ENCODE measurements at places on chromosomes 11 and 22.

DNA sequence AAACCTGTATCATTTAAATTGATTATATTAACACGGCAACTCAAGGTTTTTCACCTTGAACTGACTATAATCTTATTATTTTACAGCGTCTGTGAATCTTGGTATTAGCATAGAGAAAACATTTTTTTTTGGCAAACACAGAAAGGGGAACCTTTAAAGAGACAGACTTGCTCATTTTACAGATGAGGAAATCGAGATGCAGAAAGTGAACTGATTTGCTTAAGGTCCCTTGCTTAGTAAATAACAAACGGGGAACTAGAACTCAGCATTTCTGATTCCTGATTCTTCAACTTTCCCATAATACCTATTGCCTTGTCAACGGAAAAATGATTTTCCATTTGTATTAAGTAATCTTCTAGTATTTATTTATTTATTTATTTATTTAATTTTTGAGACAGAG, 33.2 kb upstream of the CECR2 start:
- DNase-seq: no peak

- DNase-seq: no peak
Measured at GRCh38 chr11:112581747-112582146, 321.1 kb upstream of the PLET1 start.

DNA sequence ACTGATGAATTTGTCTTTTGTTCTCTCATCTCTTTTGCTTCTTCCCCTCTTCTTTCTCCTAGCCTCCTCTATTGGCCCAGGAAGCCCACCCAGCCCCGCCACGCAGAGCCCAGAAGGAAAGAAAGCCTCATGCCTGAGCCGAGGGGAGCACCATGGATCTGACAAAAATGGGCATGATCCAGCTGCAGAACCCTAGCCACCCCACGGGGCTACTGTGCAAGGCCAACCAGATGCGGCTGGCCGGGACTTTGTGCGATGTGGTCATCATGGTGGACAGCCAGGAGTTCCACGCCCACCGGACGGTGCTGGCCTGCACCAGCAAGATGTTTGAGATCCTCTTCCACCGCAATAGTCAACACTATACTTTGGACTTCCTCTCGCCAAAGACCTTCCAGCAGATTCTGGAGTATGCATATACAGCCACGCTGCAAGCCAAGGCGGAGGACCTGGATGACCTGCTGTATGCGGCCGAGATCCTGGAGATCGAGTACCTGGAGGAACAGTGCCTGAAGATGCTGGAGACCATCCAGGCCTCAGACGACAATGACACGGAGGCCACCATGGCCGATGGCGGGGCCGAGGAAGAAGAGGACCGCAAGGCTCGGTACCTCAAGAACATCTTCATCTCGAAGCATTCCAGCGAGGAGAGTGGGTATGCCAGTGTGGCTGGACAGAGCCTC, 3.8 kb downstream of the ZBTB16 start:
- DNase-seq: no peak

GRCh38 chr11:94926698-94927237, 46.6 kb downstream of the CWC15 start:
- peak; percentile 41 for DNase-seq

DNA sequence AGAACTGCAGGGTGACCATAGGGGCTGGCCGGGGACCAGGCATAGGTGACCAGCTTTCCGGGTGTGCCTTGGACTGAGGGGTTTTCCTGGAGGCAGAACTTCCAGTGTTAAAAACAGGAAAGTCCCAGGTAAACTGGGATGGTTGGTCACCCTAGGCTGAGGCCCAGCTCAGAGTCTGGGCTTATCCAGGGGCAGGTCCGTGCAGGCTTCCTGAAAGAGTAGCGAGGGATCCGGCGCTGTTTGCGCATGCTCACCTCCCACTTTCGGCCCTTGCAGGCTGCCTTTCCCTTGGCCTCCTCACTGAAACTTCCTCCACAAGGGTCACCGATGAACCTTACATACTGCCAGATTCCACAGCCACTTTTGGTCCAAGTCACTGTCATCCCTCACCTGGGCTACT, 119.8 kb upstream of the PLET1 start:
- DNase-seq: no peak

DNA sequence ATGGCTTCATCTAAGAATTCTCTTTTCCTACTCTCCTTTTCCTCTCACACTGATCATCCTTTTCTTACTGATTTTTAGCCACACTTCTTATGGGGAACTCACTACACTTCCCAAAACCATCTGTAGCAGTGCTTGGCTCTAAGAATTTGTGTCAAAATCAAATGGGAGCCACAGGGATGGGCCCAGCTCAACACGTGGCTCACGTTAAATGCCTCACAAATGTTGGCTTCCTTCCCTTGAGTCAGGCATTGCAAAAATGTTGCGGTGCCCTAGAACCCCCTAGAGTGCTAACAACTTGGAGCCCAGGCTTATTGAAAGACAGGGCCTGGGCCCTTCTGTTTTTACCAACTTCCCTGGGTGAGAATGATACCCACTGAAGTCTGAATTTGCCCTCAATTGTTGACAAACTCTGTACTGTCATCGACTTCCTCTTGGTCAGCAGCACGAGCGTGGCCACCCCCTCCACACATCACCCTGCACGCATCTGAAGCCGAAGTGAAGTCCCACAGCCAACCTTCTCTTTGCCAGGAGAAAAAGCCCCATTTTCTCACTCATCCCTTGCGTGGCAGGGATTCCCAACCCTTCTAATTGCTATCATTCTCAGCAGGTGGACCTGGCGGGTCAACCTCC, 69.7 kb downstream of the ELFN2 start:
- no peak for DNase-seq

DNA sequence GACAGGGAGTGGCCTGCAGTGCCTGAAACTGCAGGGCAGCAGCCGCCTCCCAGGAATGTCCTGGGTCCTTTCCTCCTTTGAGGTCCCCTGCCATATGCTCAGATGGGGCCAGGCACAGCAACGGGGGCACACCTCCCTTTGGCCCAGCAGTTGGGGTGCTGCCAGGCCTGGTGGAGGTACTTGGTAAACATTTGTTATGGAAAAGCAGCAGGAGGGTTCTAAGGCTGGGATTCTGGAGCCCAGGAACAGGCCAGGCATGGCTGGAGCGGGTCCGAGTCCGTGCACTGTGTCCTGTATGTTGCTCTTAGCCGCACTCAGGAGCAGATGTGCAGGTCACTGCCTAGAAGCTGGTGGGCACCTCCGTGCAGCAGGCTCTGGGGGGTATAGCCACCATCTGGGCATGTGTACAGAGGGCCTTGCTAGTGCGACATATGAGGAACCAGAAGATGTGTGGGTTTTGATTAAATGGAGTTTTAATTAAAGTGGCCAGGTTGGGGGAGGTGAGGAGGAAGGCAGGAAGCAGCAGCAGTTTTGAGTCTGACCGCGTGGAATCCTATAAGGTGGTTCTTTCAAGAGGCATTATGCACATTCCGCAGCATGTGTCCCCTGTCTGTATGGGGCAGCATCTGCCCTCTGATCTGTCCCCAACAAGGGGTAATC, 1.5 kb downstream of the ADORA2A start:
- DNase-seq: no peak

GRCh38 chr11:12744826-12745502, 70.7 kb downstream of the TEAD1 start:
- no peak for DNase-seq

- DNase-seq: no peak
Measured at GRCh38 chr11:61667684-61668305, 12.4 kb upstream of the DAGLA start.

DNA sequence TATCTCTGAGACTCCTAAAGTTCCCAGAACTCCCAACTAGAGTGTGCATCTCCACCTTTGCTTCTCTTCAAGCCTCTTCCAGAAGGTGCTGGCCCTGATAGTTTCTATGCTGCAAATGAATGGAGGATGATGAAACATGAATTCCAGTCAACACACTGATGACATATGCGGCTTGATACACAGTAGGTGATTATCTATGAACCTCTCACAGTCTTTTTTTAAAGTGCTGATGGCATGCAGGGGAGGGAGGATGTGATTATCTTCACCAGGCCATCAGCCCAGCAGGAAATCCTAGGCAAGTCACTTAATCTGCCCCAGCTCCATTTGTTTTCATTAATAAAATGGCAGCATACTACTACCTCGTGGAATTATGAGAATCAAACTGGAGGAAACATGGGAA, 548.5 kb downstream of the SOX6 start:
- DNase-seq: no peak

DNA sequence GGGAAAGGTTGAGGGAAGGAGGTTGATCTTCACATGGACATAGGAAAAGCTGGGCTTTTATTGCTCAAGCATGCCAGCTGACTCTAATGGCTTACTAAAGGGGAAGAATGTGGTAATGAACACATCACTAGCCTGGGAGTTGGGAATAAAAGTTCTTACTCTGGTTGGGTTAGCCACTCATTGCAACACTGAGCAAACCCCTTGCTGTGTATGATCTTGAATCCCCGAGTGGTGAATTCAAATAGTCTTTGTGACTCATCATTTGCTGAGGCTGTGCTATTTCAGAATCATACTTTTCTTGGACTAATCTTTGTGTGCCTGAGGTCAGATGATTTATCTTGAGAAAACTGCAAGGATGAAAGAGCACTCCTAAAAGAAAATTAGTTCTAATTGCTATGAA, 304.1 kb upstream of the ANO5 start:
- DNase-seq: no peak

DNA sequence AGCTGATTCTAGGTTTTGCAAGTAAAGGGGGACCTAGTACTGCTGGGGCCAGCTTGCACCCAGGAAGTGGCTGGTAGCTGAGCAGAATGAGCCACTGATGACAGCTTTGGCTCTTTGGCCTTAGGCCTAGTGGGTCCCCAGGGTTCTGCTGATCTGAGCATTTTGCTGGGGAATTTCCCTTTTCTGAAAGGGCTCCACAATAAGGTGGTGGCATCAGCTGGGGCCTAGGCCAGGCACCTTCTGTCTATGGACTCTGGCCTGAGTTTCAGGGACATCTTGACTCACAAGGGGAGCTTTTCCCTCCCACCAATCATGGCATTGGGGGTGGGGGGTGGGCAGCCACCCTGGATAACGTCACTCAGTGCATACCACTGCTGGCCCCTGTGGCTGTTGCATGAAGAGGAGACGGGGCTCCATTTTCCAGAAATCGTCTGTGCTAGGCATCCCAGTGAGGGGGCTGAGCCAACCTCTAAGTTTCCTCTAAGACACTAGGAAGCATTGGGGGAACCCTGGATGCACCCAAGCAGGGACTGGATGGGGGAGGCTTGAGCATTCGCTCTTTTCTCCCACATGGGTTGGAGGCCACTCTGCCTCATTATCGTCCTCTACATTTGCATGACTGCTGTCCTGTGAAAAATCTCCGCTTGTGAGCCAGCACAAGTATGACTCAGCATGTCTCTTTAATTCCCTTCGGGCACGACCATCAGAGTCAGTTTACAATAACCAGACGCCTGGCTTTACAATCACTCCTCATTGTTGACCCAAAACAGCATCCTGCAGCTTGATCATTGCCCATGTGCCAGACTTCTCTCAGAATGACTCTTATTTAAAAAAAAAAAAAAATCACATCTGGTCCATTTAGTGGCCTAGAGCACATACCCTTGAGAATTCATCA, 145.0 kb upstream of the THY1 start:
- DNase-seq: no peak

DNA sequence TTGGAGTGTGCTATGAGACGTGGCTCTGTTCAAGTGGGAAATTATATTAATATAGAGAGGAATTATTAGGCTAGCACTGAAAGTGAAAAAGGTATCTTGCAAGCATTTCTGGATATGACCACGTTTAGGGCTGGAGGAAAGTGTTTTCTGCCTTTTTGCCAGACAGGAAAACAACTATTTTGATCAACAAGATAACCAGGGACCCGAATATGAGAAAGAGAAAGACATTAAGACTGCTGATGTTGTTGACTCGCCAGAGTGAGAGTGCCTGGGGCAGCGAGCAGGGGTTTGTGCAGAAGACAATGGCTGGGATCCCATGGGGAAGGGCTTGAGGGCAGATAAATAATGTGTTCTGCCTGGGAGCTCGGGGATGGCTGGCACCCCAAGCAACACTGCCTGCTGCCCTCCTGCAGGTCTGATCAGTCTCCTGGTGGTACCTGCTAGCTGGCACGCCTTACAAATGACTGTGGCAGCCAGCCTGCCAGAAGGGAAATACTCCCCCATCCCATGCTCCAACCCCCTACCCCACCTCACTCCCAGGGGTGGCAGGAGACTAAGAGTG, 23.1 kb upstream of the CHST1 start:
- no peak for DNase-seq

- DNase-seq: no peak
Measured at GRCh38 chr11:119599864-119600541, 129.0 kb downstream of the NECTIN1 start.

GRCh38 chr11:6061475-6061874, 30.9 kb upstream of the OR56A1 start:
- no peak for DNase-seq

DNA sequence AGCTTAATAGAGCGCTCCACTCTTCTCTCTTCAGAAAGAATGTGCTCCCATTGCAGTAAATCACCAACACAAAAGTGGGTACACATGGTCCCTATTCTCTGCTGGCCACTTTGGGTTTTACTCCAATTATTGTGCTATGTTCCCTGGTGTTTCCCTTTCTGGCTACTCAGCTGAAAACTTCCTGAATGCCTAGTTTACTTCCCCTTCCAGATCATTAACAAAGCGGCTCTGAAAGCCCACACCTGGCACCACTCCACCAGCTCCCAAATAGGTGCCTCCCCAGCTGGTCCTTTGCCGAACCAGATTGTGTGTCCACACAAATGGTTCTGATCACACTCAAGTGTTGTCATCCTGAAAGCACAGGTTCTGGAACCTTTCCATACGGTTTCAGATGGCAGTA, 443.7 kb downstream of the NTM start:
- DNase-seq: no peak

DNA sequence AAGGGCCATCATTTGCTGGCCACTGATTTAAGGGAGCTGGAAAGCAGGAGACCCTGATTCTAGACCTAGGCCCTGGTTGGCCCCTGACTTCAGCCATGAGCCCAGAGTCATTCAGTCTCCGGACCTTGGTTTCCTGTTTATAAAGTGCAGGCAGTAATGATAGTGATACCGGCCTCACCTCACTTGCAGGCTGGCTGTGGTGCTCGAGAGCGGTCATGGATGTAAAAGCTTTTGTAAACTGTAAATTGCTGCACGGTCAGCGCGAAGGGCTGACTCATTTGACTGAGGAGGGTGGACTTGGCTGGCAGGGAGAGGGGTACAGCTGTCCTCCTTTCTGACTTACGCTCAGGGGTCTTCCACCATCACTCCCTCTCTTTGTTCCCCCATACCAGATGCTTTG, 37.4 kb downstream of the FBLN1 start:
- DNase-seq: no peak

GRCh38 chr22:36768141-36768540, 7.8 kb downstream of the IFT27 start:
- no peak for DNase-seq

GRCh38 chr11:65112546-65113360, 1.1 kb downstream of the TM7SF2 start:
- peak; percentile 61 for DNase-seq

DNA sequence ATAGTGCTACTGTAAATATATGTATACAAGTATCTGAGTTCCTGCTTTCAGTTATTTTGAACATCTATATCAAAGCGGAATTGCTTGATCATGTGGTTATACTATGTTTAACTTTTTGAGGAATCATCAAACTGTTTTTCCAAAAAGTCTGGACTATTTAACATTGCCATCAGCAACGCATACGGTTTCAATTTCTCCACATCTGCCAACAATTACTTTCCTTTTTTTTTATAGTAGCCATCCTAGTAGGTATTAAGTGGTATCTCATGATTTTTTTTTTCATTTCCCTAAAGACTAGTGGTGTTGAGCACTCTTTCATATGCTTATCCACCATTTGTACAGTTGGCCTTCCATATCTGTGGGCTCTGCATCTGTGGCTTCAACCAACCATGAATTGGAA, 1.3 kb upstream of the UBE4A start:
- DNase-seq: no peak

GRCh38 chr11:66035653-66036333, 9.5 kb upstream of the CATSPER1 start:
- no peak for DNase-seq
